ENCODE measurements at places on chromosomes 5 and 9.

DNA sequence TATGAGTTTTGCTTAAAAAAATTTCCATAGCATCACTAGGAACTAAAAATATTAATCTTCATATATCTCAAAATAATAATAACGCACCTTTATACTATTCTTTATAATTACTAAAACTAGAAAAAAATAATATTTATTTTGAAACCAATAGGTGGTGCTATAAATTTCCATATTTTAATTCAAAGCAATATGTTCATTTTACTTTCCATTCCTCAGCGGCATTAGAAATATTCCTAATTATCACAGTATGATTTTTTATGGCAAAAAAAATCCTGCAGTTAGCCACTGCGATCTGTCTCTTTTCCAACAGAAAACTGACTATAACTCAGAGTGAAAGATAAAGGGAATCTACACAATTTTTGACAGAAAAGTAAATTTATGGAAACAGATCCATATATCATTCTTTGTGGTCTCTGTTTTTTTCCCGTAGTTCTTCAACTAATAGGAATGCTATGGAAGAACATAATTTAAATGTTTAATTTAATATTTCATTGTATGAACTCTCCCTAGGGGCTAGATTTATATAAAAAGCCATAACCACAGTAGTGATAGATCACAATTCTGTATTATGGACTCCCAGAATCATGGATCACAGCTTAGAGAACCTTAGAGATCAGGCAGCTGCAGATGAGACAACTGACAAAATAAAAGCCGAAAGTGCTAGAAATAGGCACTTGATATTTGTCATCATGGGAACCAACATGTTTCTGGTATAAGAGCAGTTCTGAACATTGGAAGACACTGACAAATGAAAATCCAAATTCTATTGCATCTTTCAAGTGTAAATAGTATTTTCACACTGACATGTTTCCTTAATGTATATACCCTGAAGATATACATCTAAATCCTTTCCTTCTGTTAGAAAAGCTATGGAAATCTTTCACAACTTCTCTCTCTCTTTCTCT is 167.7 kb upstream of the MPDZ start:
- DNase-seq, result no peak

GRCh38 chr5:31396611-31397295 is 135.1 kb downstream of the DROSHA start:
- DNase-seq, result no peak

- DNase-seq, result no peak
Observed at GRCh38 chr5:55241746-55242145, 8.3 kb upstream of the CCNO start.

DNA sequence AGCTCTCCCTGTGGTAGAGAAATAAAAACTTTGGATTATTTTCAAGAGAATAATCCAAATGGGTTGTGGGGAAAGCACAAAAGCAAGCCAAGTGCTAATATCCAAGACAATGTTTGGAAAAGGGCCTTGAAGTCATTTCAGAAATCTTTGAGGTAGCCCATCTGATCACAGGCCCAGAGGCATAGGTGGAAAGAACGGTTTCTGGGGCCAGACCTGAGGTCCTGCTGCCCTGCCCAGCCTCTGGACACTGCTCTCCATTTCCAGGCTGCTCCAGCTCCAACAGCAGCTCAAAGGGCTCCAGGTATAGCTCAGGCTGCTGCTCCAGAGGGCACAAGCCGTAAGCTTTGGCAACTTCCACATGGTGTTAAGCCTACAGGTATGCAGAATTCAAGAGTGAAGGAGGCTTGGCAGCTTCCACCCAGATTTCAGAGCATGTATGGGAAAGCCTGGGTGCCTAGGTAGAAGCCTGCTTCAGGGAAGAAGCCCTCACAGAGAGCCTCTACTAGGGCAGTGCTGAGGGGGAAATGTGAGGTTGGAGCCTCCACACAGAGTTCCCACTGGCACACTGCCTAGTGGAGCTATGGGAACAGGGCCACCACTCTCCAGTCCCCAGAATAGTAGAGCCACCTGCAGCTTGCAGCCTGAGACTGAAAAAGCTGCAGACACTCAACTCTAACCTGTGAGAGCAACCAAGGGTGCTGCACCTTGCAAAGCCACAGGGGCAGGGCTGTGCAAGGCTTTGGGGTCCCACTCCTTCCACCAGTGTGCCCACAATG is 133.1 kb downstream of the PIK3R1 start:
- no peak for DNase-seq

DNA sequence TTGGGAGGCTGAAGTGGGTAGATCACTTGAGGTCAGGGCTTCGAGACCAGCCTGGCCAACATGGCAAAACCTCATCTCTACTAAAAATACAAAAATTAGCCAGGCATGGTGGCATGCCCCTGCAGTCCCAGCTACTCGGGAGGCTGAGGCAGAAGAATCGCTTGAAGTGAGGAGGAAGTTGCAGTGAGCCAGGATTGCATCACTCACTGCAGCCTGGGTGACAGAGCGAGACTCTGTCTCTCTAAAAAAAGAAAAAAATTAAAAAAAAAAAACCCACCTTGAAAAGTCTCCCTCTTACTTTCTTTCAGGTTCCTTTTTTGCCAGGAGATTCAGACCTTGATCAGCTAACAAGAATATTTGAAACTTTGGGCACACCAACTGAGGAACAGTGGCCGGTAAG is 34.2 kb downstream of the CDK7 start:
- DNase-seq, result no peak

DNA sequence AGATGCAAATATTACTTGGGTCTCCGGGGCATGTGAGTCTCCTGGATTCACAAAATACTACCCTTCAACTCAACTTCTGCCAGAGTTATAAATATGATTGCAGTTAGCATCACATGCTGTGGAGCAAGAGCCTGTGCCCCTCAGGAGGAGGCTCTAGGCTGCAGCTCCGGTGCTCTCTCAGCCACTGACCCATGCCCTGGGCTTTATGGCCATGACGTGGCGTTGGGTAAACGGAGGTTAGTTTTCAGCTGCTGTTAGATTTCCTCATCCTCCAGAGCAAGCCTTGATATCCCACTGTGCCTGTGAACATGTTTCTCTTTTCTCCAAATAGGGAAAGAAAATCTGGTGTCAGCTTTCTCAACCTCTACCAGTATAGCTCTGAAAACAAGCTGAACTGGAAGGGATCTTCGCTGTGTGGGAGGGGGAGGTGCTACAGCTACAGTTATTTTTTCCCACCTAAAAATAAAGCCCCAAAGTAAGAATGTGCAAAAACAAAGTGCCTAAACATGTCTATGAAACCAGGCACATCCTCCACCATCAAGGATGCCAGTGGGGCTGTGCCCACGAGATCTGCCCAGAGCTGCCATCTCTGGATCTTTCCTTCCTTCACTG is 124.4 kb upstream of the GPR151 start:
- DNase-seq, result no peak

GRCh38 chr5:9724707-9725106 is 94.6 kb upstream of the TAS2R1 start:
- no peak for DNase-seq

GRCh38 chr5:33369485-33370465 is 71.0 kb upstream of the TARS1 start:
- peak; percentile 9 for DNase-seq

DNA sequence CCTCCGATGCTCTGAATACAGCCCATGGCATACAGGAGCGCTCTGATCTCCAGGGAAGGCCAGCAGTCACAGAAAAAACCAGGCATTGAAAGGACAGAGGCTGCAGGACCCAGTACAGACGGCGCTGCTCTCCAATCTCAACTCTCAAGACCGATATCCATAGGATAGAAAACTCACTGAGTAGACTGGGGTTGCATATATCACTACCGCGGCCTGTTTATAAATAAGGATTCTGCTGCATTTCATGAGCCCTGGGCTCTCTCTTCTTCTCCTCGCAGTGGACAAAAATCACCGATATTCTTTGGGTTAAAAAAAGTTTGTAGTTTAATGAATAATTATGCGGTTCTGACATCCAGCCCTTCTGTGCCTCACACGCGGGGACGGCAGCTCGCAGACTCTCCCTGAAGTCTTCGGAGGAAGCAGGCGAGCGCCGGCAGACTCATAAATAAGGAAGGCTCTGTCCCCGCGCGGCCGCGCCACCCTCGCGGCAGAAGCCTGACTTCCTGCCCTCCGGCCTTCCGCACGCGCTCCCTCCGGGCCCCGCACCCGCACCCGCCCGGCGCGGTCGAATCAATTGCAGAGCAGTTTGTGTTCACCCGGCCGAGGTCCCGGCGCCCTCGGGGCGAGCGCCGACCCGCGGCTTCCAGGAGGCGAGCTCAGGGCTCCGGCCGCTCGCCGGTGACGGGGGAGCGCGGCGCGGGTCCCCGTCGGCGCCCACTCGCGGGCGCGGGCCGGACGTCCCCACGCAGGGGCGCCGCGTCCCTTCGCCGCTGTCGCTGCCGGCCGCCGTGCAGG is at the start of gene FAM78A:
Gene FAM78A, minus strand, starts transcription at position 417 of the 795 bp plus-strand sequence. Its CDS starts 331 bp downstream, at position 86.
- DNase-seq, result peak; percentile 25

GRCh38 chr9:108521063-108521590 is 334.7 kb downstream of the ACTL7B start:
- no peak for DNase-seq

- no peak for DNase-seq
Observed at GRCh38 chr9:38227656-38228055, 158.6 kb upstream of the SHB start.

DNA sequence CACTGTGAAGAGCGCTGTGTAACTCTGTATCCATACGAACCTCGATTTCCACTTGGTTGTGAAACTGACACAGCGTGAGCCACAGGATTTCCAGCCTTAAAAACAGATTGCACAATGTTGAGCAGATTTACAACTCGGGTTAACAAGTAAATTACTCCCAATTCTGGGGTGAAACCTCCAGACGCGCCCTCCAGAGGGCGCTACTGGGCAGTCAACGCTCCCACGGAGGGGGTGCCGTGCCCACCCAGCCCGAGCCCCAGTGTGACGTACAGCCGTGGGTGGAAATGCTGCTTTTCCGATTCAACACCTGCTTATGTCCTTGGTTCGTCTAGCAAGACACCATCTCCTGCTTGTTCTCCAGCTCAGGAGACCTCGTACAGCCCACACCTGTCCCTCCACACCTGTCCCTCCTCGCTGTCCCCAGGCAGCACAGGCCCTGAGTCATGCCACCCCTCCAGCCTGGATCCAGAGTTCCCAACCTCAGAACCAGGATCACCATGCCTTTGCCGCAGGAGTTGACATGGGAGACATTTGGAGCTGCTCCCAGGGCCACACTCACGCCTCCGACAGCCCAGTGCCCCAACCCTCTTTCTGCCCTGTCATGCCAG is 34.4 kb upstream of the SLC6A3 start:
- no peak for DNase-seq

GRCh38 chr9:110555551-110556331 is 23.8 kb downstream of the SVEP1 start:
- no peak for DNase-seq

DNA sequence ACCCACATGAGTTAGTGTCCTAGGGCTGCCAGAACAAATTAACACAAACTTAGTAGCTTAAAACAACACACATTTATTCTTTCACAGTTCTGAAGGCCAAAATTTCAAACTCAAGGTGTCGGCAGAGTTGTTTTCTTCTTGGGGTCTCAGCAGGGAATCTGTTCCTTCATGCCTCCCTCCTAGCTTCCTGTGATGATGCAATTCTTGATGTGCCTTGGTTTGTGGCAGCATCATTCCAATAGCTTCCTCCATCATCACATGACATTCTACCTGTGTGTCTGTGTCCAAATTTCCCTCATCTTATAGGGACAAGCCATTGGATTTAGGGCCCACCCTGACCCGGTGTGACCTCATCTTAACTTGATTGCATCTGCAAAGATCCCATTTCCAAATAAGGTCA is 12.2 kb upstream of the SLC25A48 start:
- no peak for DNase-seq

DNA sequence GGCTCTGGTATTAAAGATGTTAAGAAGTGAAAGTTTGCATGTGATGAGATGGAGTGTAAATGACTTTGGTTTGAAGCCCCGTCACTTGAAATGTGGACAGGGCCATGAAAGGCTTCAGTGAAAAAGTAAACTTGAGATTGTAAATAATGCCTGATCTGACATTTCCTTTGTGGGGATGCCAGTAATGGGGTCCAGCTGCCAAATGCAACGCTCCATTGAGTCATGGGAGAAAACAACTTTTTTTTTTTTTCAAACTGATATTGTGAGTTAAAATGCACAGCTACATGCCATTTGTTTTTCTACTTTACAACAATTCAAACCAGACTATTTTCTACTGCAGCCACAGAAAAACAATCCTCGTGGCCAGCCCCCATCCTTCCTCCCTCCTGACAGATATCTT is 327.0 kb upstream of the TNC start:
- DNase-seq, result no peak

GRCh38 chr5:7878381-7878873 is 9.5 kb downstream of the MTRR start:
- DNase-seq, result no peak

Measured in NCI-H524 (cell line).